ENCODE measurements at places on chromosomes 4 and X.

GRCh38 chrX:137194164-137194563 is 160.4 kb upstream of the GPR101 start:
- no peak for DNase-seq

DNA sequence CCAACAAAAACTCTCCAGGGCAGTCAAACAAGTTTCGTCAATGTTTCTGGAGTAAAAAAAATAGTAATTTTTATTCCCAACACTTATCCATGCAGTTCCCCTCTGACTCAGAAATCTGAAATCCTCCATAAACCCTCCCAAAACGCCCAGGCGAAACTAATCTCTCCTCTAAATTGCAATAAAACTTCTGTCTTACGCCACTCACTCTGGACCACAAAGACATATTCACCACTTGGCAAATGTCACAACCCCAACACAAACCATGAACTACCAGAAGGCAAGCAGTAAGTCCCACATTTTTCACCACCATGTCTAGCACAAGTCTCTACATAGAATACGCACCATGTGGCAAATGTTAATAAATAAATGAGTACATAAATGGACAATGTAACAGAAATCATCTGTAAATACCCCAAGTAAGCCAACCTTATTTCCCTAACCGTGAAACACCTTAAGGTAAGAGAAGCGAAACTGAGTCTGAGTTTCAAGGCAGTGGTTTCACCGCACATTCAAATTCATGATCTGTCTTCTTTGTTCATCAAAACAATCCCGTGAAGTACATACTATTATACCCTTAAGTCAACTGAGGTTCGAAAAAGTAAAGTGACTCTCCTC is 1.6 kb downstream of the PAPSS1 start:
- no peak for DNase-seq

- no peak for DNase-seq
Measured at GRCh38 chr4:87608229-87608628, at the start of gene DSPP. Gene DSPP (plus strand): TSS chr4:87608529. CDS start chr4:87610909, 2,380 bp downstream.

DNA sequence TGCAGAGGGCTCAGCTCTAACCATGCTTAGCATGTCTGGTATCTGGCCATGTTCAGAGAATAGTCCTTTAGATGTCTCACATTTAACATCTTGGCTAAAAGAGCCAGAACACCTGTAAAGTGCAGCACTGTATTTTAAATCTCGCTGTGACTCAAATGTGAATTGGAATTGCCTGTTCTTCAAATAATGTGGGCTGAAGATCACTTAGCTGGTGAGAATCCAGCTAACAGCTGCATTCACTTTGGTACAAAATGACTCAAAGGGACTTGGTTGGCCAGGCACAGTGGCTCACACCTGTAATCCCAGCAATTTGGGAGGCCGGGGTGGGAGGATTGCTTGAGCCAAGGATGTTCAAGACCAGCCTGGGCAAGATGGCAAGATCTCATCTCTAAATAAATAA is 63.5 kb upstream of the PLAC8 start:
- no peak for DNase-seq

DNA sequence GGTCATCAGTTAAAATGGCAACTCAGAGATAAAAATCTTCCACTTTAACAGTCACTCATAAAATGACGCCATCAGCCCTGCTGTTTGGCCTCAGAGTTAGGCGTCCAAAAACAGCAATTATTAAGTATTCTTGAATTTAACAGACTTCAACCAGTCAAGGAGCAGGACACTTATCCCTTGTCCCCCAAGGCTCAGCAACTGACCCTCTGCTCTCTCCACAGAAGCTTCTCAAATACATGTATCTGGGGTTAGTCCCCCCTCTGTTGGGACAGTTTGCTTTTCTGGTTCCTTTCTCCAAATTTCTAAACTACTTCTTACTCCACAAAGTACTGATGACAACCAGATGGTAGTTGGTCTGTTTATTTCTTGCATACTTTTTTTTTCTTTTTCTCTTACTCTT is 54.4 kb downstream of the SOD3 start:
- DNase-seq, result no peak

- DNase-seq, result no peak
Measured at GRCh38 chr4:92992758-92993157, 689.0 kb downstream of the GRID2 start.
